ENCODE measurements at places on chromosomes 3 and 15.

DNA sequence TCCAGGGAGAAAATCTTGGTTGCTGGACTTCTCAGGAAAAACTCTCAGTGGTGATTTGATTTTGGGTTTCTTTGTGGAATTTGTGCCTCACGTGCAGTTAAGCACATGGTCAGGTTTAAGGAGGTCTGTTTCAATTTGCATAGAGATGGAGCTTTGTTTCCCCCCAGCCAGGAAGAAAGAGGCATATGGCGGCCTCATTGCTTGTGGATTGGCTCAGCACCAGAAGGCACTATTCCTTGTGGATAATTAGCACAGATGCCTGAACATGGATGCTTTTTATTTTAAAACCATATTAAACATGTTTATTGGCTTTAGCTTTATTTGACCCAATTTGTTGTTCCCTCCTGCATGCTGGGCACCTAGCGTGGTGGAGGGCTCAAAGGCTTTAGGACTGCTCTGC lies 125.1 kb upstream of the RGMA start:
- DNase-seq = no peak

- DNase-seq = no peak
Measured at GRCh38 chr3:54631516-54632325, 296.1 kb downstream of the LRTM1 start.

- DNase-seq = no peak
Measured at GRCh38 chr3:65170390-65171042, 482.7 kb upstream of the ADAMTS9 start.

GRCh38 chr3:136535906-136536305 lies 216.3 kb downstream of the STAG1 start:
- DNase-seq = no peak

- DNase-seq = no peak
Measured at GRCh38 chr3:37540786-37541185, 320.9 kb upstream of the CTDSPL start.

DNA sequence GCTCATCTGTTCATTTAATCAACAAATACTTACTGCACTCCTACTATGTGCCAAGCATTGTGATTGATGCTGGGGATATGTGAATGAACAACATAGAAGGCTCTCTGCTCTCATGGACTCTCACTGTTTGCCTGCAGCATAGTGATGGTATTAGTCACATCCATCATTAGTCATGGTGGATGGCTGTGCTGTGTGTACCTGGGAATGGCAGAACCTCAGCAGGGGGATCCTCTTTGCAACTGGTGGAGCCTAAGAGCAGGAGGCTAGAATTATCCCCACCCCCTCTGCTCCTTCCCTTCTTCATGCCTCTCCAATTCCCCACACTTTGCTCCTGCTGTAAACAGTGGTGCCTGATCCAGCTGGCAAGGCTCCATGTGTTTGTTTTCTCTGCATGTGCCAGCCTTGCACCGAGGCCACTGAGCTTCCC lies 20.5 kb downstream of the BOC start:
- DNase-seq = peak; percentile 48

- no peak for DNase-seq
Measured at GRCh38 chr3:184976-185375, 11.6 kb upstream of the CHL1 start.

GRCh38 chr15:52258461-52258860 lies 37.1 kb downstream of the MYO5C start:
- no peak for DNase-seq

- peak; percentile 58 for DNase-seq
Measured at GRCh38 chr3:167814441-167814951, 79.0 kb downstream of the SERPINI1 start.

GRCh38 chr3:48951764-48952163 lies 33.1 kb downstream of the ARIH2 start:
- no peak for DNase-seq

DNA sequence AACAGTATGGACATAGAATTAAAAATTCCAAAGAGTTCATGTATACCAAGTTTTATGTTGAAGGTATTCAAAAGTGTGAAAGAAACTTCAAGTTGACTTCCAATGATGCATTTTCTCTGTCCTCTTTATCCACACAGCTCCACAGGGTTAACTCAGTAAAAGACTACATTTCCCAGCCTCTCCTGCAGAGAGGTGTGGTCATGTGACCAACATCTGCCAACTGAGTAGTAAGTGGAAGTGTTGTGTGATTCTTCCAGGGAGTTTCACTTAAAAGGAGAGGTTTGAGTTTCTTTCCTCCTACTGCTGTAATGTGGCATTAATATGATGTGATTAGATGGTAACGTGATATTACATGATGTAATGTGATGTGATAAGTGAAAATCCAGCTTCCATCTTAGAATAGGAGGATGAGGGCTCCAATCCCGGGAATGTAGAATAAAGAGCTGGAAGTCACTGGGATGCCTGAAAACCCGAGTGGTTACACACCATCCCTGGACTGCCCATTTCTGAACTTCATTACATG lies 280.6 kb downstream of the ARRDC4 start:
- no peak for DNase-seq

GRCh38 chr3:18512007-18512406 lies 86.9 kb upstream of the SATB1 start:
- no peak for DNase-seq

DNA sequence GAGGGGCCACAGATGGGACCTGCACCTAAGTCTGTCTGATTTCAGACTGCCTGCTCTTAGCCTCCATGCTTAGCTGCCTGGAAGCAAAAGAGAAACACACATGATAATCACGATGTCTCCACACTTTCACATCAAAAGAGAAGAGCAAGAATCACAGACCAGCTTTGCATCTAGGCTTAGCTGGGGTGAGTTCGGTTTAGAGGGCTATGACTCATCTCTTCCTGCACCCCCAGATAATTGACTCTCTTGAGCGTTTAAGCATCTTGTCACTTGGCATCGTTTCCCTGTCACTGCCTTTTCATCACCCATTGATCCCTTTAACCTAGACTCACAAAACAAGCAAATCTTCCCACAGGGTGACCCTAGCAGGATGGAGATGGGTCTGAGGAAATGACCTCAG lies 124.0 kb downstream of the NTRK3 start:
- no peak for DNase-seq

DNA sequence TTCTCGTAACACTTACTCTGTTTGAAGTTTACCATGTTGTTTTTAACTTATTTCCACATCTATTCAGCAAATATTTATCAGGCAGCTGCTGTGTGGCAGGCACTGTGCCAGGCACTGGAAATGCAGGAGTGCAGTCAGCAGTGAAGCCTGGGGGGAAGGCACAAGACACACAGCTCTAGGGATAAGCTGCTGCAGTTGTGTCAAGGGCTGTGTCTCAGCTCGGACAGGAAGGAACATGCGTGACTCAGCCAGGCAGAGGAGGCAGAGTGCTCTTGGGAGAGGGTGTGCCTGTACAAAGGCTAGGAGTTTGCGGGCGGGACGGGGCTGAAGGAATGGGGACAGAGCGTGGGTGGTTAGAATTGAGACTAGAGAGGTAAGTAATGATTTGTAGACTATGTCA lies 24.7 kb downstream of the LYSMD4 start:
- peak; percentile 78 for DNase-seq

DNA sequence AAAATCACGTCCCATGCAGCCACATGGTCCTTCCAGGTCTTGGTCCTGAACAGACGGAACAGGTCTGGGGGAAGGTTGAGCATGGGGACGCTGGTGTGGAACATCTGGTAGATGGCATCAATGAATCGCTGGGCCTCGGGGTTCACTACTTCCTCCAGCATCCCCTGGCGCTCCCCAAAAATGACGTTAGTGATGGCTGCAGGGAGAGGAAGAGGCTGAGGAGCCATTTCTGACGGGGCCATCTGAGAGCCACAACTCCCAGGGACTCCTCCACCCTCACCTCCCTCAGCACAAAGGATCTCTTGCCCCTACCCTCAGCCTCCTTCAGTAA lies 23.7 kb downstream of the CYP11A1 start:
- no peak for DNase-seq

GRCh38 chr3:17983106-17983505 lies 240.7 kb upstream of the TBC1D5 start:
- no peak for DNase-seq

DNA sequence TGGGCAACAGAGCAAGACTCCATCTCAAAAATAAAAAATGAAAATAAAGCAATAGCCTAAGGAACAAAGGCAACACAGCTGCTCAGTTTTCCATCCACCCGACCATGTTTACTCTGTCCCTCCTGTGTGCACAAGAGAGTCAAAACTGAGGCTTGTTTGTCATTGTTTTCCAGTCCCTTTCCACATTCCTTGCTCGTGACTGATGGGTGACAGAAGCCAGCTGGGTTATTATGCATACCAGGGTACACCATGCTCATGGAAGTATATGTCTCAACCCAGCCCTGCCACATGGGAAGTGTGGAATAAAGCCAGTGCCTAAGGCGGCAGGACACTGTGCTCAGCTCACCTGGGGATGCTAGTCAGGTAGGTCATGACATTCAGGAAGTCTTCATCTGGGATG lies 49.5 kb downstream of the MCF2L2 start:
- DNase-seq = no peak
